NCI-H1105 treated with DMSO at 0.1 percent for 48 hours (cell line): ENCODE measurements at places on chromosomes 7 and 10.

GRCh38 chr7:94403546-94403945 is 8.9 kb downstream of the COL1A2 start:
- no peak for DNase-seq

DNA sequence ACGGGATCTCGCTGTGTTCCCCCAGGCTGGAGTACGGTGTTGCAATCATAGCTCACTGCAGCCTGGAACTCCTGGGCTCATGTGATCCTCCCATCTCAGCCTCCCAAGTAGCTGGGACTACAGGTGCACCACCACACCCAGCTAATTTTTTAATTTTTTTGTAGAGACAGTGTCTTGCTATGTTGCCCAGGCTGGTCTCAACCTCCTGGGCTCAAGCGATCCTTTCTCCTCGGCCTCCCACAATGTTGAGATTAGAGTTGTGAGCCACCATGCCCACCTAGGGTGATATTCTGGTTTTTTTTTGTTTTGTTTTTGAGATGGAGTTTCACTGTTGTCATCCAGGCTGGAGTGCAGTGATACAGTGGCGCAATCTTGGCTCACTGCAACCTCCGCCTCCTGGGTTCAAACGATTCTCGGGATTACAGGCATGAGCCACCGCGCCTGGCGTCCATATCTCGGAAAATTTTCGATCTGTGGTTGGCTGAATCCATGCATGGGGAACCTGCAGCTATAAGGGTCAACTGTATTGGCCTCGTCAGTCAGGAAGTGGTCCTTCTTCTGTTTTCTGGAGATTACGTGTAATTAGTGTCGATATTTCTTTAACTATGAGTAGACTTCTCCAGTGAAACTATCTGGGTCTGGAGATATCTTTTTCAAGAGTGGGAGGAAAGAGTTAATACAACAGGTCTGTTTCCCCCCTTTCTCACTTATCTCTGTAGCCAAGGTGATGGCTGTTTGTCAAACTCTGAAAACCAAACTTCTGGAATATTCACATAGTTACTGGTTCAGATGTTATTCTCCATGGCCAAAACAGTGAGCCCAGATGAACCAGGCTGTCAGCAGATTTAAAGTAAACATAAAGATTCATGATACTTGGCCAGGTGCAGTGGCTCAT is 21.0 kb upstream of the FIS1 start:
- no peak for DNase-seq

GRCh38 chr7:105775580-105775979 is 100.8 kb downstream of the ATXN7L1 start:
- DNase-seq = no peak

- DNase-seq = no peak
Observed at GRCh38 chr10:80265740-80266512, 23.5 kb downstream of the MAT1A start.
